NCI-H526 (cell line): ENCODE measurements at places on chromosomes 11 and 22.

DNA sequence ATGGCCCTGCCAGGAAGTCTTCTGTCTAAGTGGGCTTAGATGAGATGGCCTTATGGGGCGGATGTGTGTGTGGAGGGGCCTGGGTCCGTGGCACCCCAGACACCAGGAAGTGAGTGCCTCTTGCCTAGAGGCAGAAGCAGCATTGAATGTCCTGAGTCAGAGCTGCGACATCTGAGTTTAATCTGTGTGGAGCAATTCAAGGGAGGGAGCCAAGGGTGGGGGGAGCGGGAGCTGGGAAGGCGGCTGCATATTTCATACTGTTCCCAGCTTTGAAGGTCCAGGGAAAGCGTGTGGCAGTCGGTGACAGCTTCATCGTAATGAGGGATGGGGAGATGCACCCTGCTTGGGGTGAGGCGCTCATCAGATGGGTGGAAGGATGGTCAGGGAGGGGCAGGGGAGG lies 73.5 kb upstream of the THY1 start:
- DNase-seq = no peak

DNA sequence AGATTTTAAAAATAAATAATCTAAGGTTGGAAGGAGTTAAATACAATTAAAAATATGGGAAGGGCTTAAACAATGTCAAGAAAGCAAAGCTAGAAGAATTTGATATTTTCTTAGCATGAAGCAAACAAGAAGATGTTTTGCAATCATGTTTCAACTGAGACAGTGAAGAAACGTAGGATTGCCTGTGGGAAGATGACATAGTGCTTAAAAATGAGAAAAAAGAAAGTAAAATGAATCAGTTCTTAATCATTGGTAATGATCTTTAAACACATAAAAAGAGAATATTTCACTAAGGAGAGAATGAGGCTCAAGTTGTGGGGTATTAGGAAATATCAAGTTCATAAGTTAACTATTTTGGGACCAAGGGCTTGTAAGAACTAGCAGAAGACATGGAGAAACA lies 855.0 kb downstream of the METTL15 start:
- DNase-seq = no peak

- DNase-seq = no peak
Observed at GRCh38 chr11:72844356-72844755, 30.1 kb downstream of the ATG16L2 start.

GRCh38 chr22:28736301-28737155 lies 5.1 kb downstream of the CHEK2 start:
- DNase-seq = no peak

DNA sequence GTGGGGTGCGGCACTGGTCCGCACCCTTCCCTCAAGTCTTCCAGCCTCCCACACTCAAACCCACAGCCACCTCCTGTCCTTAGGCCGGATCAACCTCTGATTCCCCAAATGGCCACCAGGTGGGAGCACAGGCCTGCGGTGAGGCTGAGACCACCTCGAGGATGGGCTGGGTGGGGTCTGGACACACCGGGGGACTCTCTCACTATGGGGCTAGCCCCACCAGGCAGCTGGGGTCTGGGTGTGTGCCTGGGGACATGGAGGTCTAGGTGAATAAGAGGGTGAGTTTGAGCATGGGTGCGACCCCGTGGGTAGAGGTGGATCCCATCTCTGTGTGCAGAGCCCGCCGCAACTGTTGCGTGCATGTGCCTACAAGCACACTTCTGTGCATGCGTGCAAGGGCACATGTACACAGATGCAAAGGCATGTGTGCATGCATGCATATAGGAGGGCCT lies 32.6 kb downstream of the MYO18B start:
- DNase-seq = no peak

DNA sequence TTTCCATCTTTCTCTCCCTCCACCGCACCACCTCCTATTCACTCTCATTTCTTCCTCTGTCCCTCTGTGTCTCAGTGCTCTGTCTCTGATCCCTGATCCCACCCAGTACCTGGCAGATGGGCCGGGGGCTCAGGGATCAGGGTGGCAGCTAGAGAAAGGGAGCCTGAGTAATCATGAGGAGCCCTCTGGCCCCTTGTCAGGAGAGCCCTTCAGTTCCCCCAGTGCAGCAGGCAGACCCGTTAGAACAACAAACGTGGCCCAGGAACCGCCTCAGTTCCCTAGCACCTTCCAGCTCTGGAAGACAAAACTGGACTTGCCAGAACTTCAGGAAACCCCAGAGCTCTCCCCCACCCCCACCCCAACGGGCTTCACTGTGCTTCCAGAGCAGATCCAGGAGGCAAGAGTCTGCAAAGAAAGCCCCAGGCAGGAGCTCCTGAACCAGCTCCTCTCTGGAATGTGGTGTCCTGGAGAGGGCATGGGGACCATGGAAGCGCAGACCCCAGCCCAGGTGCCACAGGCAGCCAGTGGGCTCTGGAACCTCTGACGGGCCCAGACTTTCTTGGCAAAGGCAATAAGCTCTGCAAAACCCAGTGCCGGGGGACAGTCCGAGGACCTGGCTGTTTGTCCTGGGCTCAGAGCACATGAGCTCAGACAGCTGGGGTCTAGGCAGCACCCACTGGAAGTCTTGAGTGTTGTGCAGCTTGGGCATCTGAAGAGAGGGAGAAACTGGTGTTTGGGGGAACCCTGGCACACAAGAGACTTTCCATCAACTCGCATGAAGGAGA lies 43.2 kb downstream of the LMO1 start:
- DNase-seq = no peak

DNA sequence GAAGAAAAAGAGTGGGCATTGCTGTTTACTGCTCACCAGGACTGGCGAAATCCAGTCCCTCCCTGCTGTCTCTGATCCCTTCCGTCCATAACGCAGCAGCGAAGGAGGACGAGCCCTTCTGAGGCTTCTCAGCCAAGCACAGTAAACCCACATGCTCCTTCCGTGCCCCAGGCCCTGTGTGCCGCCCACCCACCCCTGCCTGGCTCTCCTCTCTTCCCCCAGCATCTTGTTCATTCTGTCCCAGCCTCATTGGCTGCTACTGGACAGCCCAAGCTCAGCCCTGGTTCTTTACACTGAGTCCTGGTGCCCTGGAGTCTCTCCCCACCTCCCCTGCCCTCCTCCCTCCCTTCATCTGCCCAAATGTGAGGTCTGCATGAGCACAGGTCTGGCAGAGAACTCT lies 559.7 kb downstream of the BRD1 start:
- no peak for DNase-seq

DNA sequence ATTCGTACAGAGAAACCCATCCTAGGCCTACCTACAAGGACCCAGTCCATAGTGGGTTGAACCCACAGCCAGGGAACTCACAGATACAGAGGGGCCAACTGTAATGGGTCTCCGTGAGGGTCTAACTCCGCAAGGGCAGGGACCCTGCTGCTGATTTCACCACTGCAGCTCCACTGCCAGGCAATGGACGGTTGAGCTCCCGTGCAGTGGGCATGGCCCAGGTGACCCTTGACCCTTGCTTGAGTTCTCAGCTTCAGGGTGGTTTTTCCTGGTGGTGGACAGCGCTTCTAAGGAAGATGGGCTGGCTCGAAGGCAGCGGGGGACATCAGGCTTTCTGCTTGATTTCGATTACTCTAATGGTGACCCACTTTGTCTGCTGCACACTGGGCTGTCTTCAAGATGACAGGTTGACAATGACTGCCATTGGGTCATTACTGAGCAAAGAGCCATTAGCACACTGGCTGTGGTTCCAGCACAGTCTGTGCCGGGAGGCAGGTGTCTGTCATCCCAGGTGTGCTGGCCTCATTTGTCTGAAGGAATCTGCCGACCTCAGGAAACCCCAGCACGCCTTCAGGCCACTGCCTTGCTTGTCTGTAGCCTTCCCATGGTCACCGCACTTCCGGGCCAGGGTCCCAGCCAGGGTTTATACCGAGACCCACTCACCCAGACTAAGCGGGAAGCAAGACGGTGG lies 3.7 kb upstream of the GAL start:
- DNase-seq = no peak

GRCh38 chr22:40714499-40715337 lies 35.4 kb downstream of the MCHR1 start:
- DNase-seq = no peak

- no peak for DNase-seq
Observed at GRCh38 chr11:115984228-115984627, 480.0 kb upstream of the CADM1 start.

DNA sequence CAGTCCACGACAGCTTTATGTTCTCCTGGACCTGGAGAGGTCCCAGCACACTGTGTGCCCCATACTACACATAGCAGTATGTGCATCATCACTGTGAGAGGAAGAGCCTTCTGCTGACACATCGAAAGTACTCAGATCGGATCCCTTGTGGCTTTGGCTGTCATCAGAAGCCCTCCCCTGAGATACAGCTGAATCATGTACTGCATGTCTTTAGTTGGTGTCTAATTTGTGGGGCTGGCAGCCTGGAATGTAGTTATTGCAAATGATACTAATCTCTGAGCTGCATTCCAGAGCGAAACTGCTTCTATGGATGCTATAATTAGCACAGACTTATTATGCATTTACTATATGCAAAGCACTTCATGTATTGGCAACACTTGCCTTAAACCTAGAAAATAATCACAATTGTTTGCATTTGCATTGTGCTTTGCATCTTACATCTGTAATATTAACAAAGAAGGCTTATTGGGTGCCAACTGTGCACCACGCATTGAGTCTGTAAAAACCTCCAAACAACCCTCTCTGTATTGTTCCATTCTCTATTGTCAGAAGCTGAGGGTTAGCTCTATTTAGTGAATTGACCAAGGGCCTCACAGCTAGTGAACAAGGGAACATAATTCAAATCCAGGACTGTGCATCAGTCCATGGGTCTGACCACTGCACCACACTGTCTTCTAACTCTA lies 89.2 kb upstream of the CRTAM start:
- DNase-seq = peak; percentile 94
